ENCODE measurements at places on chromosomes 3 and 15.
A peak's percentile ranks its signal among the peaks of the same experiment; 100 is the strongest.

- no peak for DNase-seq
Observed at GRCh38 chr3:189629803-189630455, 1.3 kb upstream of the TP63 start.

- DNase-seq, result no peak
Observed at GRCh38 chr3:104412608-104413580, 953.8 kb upstream of the ALCAM start.

GRCh38 chr3:156106721-156107373 is 13.5 kb upstream of the KCNAB1 start:
- DNase-seq, result no peak

- DNase-seq, result no peak
Observed at GRCh38 chr3:2078821-2079220, 19.8 kb upstream of the CNTN4 start.

DNA sequence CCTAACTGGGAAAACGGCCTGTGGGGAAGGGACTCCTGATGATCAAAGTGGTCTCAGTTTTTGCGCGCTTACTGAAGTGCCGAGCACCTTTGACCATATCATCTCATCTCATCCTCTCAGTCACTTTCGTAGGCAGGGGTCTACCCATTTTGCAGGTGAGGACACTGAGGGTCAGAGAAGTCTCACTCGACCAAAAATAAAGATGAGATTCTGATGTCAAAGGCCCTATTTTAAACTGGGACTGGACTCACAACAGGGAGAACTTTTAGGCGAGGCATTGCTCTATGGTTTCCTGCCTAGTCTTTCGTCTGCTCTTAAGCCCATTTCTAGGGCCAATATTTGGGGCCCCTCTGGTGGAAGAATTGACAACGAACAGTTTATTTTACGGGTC is 830 bp downstream of the SLC6A11 start:
- no peak for DNase-seq

- no peak for DNase-seq
Observed at GRCh38 chr3:187774185-187774789, 29.0 kb upstream of the BCL6 start.

DNA sequence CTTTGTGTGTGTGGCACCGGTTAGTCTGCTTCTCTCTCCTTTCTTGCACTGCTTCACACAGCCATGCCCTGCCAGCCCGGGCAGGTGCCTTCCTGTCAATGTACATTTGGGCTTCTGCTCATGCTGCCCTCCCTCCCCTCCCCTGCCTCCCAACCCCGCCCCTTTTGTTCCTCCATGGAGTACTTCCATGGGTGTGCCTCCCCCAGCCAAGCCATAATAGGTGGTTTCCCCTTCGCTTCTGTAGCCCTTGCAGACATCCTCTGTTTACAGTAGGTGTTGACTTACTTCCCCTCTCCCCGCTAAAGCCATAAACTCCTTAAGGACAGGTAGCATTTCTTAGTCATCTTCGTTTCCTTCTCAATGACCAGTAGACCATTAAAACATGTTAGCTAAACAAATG is 31.8 kb upstream of the CRTC3 start:
- DNase-seq, result no peak

GRCh38 chr3:17313746-17314145 is 428.7 kb downstream of the TBC1D5 start:
- DNase-seq, result no peak

DNA sequence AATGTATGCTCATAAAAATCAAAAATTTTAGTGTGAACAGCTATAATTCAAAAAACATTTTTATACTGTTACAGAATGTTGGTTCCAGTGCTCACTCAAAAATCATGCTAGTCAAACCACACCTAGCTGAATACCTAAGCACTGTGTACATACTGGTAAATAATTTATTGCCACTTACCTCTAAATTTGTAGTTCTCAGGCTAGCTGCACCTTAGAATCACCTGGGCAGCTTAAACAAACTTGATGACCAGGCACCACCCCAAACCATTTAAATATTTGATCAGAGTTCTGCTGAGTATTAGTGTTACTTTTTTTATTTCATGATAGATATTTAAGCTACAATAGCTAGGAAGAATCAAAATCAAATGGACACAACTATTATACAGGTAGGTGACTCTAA is 32.3 kb upstream of the TMCO5A start:
- no peak for DNase-seq

DNA sequence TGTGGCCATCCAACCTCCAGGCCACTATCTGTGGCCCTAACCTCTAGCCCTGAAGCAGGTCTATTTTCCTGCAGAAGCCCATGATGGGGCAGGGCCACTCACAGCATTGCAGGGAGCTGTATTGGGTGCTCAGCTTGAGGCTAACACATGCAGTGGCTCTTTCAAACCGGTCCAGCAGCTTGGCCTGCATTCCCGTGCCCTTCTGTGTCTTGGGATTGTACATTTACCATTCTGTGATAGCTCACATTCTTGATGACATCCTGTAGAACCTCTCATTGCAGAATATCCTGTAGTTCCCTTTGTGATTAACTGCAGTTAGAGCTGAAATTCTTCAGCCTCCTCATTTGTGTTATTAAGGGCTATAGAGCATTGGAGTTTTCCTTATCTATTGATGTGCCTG is 60.8 kb upstream of the ANKRD34C start:
- DNase-seq, result no peak

DNA sequence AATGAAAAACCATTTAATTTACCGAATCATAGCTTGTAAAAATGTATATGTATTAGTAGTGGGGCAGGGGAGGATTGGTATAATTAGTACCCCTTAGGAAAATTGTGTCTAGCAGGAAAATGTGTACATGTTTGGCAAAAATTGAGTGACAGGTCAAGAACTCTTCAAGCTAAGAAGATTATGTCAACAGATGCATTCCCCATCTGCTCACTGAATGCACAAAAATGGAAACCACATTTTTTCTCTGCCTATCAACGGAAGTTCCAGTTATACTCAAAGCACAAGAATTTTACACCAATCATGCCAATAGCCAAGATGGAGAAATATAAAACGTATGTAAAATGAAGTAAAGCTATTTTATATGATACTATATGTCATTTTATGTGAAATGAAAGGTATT is 377.8 kb downstream of the KCNH8 start:
- DNase-seq, result no peak

DNA sequence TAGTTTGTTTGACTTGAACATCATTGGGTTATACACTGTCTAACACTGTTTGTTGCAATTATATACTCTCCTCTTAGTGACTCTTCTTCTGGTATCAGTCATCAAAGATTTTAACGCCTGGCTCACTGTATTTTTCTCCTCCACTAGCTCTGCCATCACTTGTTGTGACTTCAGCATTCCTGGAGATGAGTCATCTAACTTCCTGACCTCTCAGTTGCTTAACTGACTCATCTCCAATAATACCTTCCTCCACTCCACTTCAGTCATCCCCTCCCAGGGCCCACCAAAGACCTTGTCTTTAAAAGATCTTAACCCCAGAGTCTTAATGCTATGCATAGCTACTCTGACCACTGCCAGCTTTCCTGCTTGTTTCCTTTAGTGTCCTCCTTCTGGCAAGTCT is 28.6 kb upstream of the CLSTN2 start:
- DNase-seq, result no peak

DNA sequence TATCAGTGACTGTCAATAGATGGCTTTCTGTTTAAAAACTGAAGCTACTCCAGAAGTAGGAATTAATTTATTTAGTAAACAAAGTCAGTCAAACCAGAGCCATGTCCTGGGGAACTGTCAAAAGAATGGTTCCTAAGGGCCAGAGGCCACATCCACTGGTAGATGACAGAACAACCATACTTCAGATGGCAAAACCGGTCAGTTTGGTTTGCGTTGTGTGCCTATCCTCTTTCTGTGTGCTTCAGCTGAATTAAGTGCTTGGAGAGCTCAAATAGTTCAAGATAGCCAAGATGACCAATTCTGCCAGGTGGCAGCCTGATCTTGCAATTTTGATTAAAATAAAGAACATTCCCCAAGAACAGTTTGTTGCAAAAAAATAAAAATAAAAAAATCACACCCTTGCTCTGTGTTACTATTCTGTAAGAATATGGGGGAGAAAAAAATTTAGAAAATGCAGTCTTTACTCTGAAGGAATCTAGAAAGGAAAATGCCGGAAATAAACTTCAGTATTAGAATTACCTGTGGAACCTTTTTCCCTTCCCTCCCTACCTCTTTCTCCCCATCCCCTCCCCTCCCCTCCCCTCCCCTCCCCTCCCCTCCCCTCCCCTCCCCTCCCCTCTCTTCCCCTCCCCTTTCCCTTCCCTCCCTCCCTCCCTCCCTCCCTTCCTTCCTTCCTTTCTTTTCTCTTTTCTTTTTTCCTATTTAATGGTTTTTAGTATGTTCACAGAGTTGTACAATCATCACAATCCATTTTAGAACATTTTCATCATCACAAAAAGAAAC is 2.5 kb downstream of the MAP3K13 start:
- DNase-seq, result no peak

DNA sequence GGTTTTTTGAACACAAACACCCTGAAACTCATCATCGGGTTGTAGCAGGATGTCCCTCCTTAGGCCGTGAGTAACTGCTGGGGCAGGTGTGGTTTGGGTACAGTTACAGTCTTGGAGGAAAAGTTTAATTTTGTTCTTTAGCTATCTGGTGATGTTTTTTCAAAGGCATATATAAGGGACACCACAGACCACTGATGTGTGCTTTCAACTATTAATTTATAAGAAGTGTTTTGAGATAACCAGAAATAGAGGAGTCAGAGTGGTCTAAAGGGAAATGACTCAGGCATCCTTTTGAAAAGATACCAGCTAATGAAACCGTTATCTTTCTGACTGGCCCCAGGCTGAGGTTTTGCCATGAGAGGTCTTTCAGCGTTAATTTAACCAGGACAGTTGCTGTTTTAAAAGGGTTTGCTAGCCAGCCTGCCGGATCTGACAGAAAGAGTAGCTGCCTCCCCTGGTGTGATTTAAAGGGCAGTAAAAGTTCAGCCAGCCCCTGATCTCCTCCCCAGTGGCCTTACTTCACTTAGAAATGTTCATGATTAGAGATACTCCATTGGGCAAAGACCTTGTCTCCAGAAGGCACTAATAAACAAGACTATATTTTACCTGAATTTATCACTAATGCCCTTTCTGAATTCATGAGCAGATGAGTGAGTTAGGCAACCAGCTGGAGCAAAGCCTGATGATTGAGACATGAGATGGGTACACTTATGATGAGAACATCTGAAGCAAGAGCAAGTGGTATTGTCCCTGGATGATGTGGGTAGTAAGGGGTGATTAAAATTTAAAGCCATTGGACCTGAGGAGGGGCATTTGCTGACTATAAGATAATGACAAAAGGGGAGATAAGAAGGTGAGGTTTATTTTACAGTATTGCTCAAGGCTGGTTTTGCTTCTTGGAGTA is 482.5 kb upstream of the TBL1XR1 start:
- DNase-seq, result no peak

DNA sequence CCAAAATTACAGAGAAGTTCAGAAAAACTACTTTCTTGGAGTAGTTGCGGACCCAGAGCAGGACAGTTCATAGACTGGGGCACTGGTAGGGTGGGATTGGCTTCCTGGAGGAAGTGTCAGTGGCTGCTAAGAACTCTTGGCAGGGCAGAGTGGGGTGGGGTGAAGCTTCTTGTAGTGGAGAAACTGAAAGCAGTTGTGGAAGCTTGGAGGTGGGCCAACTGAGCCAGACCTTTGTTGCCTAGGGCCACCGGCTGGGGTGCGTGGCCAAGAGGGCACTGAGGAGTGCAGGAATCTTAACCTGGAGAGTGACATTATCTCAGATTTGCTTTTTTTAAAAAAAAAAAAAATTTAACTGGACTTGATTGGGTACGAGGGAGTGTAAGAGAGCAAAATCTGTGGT is 3.1 kb downstream of the KAT2B start:
- peak; percentile 38 for DNase-seq

GRCh38 chr3:168249205-168249549 is 153.5 kb upstream of the GOLIM4 start:
- no peak for DNase-seq

- DNase-seq, result no peak
Observed at GRCh38 chr15:68278345-68278594, 725 bp downstream of the FEM1B start.

DNA sequence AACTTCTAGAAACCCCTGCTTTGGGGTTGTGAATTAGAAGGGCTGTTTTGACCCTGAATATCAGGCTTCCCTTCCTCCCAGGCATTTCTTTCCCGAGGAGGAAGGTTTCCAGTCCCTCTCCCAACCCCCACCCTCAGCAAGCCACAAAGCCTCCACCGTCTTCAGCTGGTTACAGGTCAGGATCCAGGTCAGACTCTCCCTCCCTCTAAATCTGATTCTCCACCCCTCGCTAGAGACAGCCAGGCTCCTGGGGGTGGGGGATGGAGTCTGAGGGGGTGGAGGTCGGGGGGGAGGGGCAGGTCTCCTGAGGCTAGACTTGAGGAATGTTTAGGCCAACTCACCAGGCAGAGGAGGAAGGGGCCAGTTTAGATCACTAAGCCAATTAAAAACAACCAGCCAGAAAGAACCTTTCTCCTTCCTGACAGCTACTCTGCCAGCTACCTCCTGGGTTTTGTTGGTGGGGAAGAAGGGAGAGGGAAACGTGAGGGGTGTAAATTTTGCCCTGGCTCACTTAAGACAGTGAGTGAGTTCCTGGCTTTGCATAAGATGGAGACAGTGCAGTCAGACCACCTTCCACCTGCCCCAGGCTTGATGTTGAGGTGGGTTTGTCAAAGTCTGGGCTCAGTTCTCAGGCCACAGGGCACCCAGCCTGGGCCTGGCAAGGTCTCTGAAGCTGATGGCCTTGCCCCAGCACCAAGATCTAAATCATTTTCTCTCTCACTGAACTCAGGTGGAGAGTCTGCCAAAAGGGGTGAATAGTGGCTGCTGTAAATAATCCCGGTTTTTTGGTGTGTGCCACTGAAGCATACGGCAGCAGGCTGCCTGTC is 19.5 kb downstream of the BMF start:
- DNase-seq, result no peak

DNA sequence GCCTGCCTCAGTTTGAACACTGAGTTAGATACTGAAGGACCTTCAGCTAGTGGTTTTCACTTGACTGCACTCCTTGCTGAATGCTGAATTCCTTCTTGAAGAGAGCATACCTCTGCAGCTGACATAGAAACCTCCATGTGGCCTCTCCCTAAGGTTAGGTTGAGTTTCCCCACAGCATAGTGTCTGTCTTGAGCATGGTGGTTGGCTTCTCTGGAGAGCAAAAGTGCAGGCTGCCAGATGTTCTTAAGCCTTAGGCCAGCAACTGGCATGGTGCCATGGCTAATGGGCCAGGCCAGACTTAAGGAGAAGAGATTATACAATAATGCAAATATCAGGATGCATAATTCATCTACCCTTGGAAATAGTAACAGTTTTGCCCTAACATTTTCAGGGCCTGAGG is 545.6 kb upstream of the ZNF385D start:
- no peak for DNase-seq

DNA sequence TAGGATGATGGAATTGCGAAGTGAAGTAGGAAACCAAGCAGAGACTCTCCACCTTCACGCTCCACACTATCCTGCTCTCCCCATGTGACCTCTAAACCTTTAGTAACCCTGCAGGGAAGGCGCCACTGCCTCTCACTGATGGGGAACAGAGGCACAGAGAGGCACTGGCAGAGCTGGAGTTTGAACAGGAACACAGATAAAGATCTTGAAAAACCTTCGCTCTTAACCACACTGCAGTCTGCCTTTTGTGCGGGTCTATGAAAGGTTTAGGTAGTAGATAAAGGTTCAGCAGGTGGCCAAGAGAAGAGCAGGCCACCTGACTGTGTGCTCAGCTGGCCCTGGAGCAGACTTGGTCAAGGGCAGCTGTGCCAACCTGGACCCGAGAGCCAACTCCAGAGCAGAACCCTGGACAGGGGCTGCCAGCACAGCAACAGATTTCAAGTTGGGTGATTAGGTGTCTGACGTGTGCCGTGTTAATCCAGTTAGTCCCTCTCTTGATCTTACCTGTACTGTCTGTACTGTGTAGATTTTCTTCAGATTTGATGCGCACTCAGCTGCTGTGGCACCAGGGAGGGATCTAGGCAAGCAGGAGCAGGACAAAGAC is 15.2 kb downstream of the EIF4E3 start:
- no peak for DNase-seq

Data from activated CD4-positive, CD25-positive, alpha-beta regulatory T cell treated with anti-CD3 and anti-CD28 coated beads, Interleukin-2, amount 50 U/mL, for 72 hours (primary cell).